ENCODE measurements at places on chromosomes 6 and 20.
A peak's percentile ranks its signal among the peaks of the same experiment; 100 is the strongest.

GRCh38 chr6:44203955-44204354 lies 12.8 kb upstream of the MYMX start:
- DNase-seq, result no peak

- no peak for DNase-seq
These were observed 18.4 kb downstream of the SLC22A23 start for GRCh38 chr6:3438190-3439167.

GRCh38 chr20:37165031-37165430 lies 14.1 kb upstream of the RPN2 start:
- no peak for DNase-seq

DNA sequence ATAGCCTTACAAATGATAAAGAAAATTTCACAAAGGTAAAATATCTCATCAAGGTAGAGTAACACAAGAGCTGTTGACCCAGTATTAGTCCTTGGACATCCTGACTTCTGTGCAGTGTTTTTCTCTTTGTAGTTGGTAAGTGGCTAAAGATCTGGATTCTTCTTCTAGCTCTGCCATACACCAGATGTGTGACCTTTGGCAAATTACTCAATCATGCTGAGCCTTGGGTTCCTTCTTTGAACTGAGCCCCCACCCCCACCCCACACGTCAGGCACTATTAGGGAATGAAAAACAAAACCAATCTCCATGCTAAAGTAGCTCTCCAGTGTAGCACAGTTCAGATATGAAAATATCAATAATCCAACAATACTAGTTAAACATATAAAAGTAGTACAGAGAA lies 15.1 kb upstream of the TRIM39 start:
- no peak for DNase-seq

GRCh38 chr6:99369533-99369932 lies 20.1 kb upstream of the FAXC start:
- DNase-seq, result no peak

- DNase-seq, result no peak
These were observed 68.1 kb downstream of the PREX1 start for GRCh38 chr20:48759631-48760245.

GRCh38 chr6:68724060-68724459 lies 89.0 kb downstream of the ADGRB3 start:
- no peak for DNase-seq

GRCh38 chr6:89258912-89259311 lies 41.8 kb upstream of the GABRR1 start:
- no peak for DNase-seq

GRCh38 chr6:21332077-21332476 lies 261.5 kb upstream of the SOX4 start:
- DNase-seq, result no peak

DNA sequence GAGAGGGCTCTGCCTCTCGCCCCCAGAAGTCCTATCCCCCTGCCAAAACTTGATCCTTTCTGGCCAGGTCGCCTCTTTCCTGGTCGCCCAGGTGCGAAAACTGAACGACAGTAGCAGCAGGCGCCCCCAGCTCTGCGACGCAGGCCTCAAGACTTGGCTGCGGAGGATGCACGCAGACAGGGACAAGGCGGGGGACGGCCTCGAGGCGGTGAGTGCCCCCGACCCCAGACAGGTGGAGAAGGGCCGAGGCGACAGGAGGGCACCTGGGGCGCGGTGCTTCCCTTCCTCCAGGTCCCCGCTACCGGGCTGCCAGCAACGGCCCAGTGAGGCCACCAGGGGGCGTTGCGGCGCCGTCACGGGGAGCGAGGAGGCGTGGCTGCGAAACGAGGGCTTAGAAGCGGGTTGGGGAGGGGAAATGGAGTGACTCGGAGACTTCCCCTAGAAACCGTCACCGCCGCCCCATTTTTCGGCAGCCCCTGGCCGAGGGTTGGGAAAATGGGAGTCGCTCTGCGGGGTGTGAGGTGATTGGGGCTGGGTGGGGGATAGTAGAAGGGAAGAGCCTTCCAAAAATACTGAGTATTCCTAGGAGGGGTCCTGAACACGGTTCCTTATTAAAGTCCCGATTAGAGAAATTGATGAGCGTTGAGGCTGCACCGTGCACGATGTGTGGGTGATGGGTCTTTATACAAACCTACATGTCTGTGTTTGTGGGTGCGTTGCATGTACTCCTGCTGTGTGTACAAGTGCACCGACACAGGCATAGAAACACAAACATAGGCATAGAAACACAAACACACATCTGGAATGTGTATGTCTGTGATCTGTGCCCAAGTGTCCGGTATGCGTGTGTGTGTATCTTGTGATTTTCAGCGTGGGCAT lies 44.6 kb downstream of the ARHGAP40 start:
- peak; percentile 87 for DNase-seq

DNA sequence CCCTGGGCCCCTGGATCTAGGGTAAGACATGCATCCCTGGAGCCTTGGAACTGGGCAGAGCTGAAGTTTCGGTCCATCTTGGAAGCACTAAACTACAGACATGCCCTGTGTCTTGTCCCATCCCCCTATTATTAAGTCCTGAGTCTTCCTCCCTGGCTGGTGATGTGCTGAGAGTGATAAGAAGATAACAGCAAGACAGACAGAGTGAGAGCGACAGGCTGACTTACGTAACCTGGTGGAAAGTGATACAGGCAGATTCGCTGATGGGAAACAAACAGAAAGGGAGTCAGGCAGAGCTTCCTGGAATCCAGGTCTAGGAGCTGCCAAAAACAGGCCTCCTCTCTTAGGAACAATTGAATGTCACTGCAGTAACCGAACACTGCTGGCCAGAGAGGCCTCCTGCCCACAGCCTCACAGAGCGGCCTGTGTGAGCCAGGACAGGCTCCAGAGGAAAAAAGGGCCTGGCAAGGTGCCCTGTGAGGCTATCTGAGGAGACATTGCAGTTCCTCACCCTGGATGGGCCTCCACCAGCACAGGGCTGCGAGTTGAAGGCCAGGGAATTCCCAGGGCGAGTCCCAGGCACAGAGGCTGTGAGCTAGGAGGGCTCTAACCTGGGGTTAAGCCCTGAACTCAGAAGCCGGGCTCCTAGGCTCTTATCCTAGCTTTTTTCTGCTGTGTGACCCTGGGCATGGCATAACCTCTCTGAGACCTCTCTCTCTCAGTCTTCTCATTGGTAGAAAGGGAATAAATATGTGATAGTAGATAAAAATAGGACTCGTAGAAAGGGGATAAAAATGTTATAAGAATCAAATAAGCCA lies 34.2 kb upstream of the B4GALT5 start:
- no peak for DNase-seq

DNA sequence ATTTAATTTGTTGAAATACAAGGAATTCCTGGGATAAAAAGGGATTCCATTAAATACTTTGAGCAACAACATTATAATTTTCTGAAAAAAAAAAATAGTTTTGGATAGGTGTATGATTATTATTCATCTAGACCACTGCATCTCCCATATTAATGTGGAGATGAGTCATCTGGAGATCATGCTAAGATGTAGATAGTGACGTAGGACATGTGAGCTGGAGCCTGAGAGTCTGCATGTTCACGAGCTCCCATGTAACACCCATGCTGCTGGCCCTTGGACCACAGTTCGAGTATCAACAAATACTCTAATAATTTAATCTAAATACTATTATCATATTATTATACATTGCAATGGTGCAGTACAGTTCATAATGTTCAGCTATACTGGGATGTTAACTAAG lies 91.6 kb downstream of the EPM2A start:
- no peak for DNase-seq

DNA sequence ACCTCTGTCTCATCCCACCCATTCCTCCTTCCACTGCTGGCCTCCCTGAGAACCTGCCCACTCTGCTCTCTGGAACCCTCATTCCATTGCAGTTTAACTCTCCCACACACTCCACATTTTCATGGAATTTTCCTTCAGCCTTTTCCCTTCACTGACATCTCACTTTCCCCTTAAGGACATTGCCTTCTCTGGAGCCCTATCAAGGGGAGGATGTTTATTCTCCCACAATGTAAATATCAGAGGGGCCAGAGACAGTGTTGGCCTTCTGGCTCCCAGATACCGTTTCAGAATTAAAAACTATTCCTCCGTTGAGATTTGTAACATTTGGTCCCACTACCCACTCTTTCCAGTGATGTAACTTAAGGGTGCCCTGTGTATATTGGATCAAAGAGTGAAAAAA lies 199.5 kb upstream of the KCNK16 start:
- DNase-seq, result no peak

DNA sequence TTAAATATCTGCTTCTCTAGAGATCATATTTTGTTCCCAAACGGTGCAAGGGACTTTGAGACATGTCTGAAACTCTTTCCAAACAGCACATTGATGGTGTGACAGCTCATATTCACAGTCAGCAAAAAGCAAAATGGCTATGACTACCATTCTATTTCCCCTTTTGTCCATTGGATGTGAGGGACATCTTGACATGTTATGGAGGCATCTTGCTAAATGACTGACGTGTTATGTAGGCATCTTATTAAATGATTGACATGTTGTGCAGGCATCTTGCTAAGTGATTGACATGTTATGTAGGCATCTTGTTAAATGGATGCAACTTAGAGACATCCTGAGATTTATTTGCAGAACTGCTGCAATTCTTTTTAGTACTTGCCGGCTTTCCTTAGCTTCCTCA lies 255.8 kb downstream of the DLL1 start:
- no peak for DNase-seq

GRCh38 chr6:134619789-134620188 lies 301.9 kb upstream of the SGK1 start:
- DNase-seq, result no peak

GRCh38 chr20:33732166-33732970 lies 572 bp downstream of the ZNF341 start:
- DNase-seq, result peak; percentile 95

DNA sequence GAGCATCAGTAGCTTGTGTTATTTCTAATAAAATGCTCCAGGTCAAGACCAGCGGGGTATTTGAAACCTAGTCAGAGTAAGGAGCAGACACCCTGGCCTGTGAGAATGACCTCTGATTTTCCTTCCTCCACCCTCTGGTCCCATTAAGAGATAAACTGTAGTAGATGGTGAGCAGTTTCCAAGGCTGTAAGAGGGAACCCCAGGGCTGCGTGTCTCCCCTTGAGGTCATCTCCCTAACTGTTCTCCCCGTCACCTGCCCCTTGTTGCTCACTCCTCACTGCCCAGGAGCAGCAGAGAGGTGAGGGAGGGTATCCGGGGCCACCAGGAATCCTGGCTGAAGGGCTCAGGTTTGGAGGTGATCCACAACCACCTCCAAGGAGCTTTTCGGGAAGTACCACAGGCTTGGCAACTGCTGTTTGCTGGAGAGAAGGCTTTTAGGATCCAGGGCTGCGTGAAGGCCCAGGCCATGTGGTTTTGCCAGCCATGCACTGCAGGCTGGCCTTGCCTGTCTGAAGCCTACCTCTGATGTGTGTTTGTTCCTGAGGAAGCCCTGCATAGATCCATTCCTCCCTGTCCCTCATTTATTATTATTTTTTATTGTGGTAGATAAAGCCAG lies 62.5 kb downstream of the RREB1 start:
- DNase-seq, result no peak

- DNase-seq, result peak; percentile 31
These were observed 29.5 kb downstream of the SNX5 start for GRCh38 chr20:17938871-17939619.

DNA sequence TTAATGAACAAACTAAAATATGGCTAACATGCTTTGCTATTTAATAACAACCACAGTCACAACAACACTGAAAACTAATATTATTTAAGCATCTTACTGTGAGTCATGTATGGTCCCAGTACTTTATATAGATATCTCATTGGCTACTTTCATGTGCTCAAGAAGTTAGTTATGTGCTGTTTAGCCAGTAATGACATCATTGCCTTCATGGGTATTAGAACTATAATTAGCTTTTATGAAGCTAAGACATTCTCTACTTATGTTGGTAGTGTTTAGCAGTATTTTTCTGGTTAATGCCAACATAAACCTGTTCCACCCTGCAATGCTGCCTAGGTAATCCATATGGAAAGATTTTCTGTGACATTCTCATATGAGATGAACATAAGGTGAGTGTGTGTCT lies 56.1 kb downstream of the ADGRG6 start:
- DNase-seq, result no peak

DNA sequence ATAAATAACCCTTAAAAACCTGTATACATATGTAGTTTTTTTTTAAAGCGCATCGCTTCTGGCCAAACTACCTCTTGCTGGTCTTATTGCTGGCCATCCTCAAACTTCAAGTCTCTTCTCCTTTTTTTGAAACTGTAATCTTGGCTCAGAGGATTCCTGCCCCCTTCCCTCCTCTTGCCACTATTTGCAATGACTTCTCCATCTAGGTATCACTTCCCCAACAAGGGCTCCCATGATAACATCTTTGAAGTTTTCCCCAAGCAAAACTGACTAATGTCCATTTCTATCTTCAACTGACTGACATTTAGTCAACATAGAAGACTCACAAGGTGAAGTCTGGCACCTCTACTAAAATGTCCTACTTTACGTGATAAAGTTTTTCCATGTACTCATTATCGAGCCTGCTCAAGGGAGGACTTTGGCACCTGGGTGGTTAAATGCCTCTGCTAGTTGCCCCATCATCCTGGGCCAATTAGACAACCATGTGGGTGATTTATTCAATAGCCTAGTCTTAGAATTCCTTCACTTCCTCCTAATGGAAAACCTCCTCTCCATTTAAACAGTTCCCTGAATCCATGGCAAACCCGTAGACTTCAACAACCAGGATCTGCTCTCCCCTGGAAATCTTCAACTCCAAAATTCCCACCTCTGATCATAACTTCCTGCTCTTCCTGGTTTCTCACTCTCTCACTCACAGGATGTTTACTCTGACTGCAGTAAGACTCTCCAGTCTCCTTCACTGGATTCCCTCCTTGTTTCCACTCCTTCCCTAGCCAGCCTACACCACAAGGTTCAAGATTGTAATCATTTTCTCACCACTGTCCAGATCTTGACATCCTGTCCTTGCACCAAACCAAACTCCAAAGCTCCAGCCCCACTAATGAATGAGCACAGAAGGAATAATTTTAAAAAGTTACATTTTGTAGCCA lies 9.4 kb upstream of the PLAGL1 start:
- no peak for DNase-seq

GRCh38 chr6:137978252-137978896 lies 111.3 kb downstream of the TNFAIP3 start:
- DNase-seq, result no peak

GRCh38 chr6:134517868-134518267 lies 200.0 kb upstream of the SGK1 start:
- DNase-seq, result no peak

Measured in activated naive CD4-positive, alpha-beta T cell (primary cell).